ENCODE measurements at places on chromosomes 3 and 15. TPM values are rescaled to one million over a fixed set of nuclear protein-coding genes. Genes with fewer than 3 reads are reported as not detected.

The UNC13C gene
- 14.4 TPM for total RNA-seq

The ITIH3 gene
- 0.77 TPM for total RNA-seq

GRCh38 chr3:168548719-168549118 is 453.0 kb upstream of the GOLIM4 start:
- H3K36me3 ChIP-seq = no peaks in the 10 kb centered on the region
- H3K27me3 ChIP-seq = no peaks in the 10 kb centered on the region
- no peak overlapping the region for H3K27ac ChIP-seq
- H3K4me1 ChIP-seq = no peaks in the 10 kb centered on the region
- no peak for DNase-seq
- no peak overlapping the region for H3K4me3 ChIP-seq

GRCh38 chr3:156661155-156661554 is 13.2 kb upstream of the TIPARP start:
- H3K27ac ChIP-seq = no peak overlapping the region
- H3K36me3 ChIP-seq = no peaks in the 10 kb centered on the region
- no peaks in the 10 kb centered on the region for H3K27me3 ChIP-seq
- no peak for DNase-seq
